ENCODE measurements at places on chromosomes 1 and 21.

- DNase-seq = no peak
These were observed 39.7 kb upstream of the TRIM67 start for GRCh38 chr1:231122143-231122542.

DNA sequence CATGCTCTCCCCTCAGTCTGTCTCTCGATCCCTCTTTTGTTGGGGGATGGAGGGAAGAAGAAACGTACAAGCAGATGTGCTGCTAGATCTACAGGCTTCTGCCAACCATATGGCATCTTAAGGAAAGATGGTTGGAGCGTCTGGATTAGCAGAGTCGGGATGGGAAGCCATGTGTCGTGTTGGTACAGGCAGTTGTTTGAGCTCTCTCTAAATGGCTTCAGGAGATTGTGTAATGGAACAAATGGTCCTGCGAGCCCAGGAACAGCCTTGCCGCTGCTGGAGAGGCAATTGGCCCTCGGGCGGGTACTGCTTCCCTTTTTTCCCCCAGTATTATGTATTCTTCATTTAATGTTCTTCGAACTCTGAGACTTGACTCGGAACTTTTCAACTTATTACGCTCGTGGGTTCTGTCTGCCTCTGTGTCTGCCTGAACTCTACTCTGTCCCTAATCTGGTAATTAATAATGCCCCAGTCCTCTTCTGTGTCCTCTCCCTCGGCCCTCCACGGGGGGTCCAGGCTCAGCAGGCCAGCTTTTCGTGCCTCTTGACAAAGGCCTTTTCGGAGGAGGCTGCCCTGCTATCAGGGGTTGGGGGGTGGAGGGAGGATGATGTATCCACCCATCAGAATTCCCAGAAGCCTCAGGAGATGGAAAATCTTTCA is 215.3 kb downstream of the SDCCAG8 start:
- no peak for DNase-seq

DNA sequence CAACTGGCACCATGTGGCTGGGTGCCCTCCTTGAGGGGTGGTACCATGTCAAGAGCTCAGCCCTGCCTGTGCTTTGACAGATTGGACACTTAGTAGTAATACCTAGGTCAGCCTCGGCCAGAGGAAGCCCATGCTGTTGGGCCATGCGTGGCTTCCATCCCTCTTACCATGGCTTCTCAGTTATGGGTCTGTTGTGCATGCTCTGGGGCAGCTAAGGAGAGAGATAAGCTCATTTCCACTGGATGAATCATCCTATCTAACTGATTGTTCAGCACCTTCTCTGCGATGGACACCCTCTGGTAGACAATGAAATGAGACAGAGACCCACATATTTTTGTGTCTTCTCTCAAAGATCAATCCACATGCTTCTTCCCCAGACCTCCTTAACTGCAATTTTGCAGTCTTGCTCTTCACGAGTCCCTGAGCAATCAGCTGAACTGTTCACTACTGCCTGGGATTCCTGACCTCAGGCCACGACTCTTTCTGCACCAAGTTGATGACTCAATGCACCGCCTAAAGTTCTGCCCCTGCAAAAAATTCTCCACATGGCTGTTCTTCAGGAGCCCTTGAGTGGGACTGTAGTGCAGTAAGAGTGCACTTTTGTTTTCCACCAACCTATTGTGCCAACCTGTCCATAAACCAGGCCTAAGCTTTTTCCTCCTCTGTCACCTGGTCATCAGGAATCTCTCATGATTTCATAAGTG is 6.9 kb upstream of the TRIM62 start:
- no peak for DNase-seq

DNA sequence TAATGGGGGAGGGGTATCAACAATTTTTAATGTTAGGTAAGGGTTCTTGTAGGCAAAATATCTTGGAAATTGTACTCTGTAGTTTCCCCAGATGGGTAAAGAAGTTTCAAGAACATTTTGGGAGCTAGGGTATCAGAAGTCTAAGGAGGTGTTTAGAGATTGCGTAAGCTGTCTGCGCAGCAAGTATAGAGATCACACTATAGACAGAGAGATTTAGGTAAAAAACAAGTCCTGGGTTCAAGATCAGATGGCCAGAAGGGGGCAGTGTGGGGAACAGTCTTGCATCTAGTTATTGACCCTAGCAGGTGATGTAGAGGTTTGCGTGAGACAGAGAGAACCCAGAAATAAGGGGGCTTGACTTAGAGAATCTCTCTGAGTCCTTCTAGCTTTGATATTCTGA is 80.8 kb downstream of the S1PR1 start:
- no peak for DNase-seq

Measured in OCI-LY7 (cell line).